ENCODE measurements at places on chromosomes 5 and 9.

DNA sequence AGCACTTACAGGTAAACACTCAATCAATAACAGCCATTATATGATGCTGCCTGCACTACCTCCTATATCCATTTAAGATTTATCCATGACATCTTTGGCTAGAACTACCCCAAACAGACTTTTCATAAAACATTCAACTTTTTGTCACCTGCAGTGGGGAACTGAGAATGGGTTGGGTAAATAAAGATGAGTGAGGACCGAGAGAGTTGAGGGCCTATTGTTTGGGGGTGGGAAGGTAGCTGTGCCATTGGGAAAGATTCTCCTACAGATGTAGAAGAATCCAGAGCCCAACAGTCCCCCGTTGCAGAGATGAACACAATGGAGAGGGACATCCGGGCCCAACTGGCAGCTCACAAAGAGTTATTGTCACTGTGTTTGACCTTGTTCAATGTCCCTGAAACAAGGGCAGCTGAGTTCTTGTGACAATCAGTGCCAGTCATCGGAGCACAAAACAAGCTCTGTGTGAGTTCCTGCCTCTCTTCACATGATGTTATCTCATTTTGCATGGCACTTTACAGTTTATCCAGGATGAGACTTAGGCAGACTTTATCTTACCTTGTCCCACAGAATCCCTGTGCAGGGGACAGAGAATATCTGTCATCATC, 11.5 kb upstream of the SLC31A2 start:
- no peak for DNase-seq

DNA sequence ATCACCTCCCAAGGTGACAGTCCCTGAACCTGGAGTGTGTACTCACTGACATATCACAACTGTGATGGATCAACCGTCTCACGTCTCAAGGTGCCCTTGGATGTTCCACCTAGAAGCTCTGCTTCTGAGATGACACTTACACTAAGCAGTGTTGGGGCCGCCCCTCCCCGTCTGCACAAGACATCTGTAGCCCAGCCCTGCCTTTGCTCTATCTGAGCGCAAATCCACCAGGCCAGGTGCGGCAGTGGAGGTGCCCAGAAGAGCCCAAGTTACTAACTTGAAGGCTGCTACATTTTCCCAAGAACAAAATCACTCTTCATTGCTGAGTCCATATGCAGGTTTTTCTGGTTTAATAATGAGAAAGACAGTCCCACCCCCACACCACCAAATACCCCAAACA, 148.3 kb downstream of the FSTL4 start:
- no peak for DNase-seq

- DNase-seq, result no peak
Observed at GRCh38 chr5:125870256-125870655, 553.0 kb upstream of the GRAMD2B start.

- no peak for DNase-seq
Observed at GRCh38 chr5:168951356-168951755, 349.6 kb downstream of the SLIT3 start.

GRCh38 chr9:116271991-116272390, 118.4 kb downstream of the PAPPA start:
- DNase-seq, result no peak

DNA sequence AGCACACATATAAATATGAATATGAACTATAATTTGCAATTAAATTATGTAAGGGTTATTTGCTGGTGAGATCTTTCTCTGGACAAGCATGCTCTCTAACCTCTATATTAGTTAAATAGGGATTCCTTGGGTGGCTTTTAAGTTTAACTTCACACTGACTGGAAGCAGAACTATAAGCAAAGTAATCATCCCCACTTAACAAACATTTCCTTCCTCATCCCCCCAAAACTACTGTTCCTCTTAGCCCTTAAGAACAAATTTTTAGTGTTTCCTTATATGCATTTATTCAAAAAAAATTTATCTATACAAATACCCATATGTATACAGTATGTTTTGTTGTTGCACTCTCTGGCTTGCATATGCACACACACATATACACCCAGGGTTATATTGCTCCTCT, 512.1 kb upstream of the MEF2C start:
- DNase-seq, result no peak

DNA sequence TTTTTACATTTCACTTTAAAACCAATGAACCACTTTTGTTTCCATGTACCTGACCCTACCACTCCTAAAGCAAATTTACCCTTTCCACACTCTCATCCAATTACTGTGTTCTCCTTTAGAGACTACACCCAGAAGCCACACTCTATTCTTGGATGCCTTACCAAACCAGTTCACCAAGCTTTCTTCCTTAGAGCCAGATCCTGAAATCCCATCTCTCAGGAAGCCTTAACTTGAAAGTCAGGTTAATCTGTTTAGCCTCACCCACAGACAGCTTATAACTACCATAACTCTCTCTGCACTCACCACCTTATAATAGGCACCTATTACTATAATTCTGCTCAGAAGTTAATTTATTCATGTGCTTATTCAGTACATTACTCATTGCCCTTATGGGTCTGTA, 4.3 kb downstream of the CSNK1A1 start:
- no peak for DNase-seq

DNA sequence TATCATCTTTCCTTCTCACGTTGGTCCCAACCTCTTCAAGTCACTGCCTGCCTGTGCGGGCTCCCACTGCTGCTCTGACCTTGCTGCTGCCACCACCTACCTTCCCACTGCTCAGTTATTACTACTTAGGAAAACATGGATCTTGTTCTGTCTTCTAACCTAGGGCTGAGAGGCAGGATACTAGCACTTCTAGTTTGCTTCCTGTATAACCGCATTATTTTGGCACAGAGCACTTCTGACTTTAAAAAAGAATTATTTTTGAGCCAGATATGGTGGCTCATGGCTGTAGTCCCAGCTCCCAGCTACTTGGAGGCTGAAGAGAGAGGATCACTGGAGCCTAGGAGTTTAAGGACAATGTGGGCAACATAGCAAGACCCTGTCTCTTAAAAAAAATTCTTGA, 135.4 kb upstream of the GNA14 start:
- no peak for DNase-seq

All from right atrium auricular region (tissue), 2 donors.